ENCODE measurements at places on chromosomes 13 and 19.

GRCh38 chr19:31377736-31378135 is 28.5 kb upstream of the TSHZ3 start:
- DNase-seq: no peak

DNA sequence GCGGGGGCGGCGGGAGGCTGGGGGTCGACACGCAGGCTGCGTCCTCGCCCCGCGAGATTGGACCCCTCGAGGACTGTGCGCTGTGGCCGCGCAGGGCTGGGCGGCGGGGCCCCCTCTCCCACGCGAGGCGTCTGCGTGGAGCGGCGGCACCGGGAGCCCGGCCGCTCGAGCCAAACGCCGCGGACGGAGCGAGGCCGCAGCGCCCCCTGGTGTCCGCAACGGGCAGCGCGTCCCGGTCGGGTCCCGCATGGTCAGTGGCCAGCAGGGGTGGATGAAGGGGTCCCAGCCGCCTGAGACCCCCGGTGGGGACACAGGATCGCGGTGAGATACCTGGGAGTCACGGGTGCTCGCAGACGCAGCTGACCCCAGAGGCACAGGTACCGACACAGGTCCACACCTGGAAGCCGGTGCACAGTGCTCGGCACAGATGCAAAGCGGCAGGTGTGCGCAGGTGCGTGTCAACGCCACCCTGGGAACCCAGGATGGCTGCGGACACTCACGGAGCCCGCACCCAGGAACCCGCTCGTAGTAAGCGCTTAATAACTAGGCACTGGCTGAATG is 2.1 kb upstream of the CIRBP start:
- DNase-seq: no peak

DNA sequence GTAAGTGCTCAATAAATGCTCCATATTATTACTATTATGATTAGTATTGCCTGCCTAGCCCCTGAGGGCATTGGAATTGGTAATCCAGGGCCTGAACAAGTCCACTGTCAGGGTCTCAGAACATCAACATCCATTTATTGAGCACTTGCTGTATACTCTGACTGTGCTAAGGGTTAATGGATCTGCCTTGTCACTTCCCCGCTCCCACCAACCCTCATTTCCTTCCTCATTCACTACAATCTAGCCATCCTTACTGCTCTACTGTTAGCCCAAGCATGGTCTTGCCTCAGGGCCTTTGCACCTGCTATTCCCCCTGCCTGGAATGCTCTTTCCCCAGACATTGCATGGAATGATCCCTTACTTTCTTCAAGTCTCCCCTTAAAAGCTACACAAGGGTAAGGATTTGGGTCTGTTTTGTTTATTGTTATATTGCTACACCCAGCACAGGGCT is 12.7 kb upstream of the ANGPTL8 start:
- no peak for DNase-seq

DNA sequence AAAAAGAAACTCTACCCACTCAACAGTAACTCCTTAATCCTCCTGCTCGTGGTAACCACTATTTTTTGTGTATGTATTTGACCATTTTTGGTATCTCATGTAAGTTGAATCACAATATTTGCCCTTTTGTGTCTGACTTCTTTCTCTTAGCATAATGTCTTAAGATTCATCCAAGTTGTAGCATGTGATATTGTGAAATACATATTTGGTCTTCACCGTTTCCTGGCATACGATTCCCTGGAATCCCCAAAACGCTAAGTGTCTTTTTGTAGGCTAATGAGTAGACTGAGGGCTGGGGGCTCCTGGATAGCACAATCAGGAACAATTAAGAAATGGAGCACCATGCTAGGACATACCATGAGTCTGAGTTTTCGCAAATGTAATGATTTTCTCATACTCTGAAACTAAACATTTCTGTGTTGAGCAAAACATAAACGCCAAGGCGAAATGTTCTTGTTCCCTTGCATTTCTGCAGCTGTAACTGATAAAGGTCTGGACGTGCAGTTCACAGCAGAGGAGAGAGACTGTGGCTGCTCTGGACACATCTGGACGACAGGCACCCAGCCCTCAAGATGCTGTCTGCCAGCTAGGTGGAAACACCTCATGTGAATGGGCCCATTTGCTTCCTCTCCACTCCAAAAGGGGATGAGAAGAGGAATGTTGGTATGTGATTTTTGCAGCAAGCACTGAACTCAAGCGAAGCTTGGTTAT is 38.4 kb downstream of the BRD4 start:
- no peak for DNase-seq

DNA sequence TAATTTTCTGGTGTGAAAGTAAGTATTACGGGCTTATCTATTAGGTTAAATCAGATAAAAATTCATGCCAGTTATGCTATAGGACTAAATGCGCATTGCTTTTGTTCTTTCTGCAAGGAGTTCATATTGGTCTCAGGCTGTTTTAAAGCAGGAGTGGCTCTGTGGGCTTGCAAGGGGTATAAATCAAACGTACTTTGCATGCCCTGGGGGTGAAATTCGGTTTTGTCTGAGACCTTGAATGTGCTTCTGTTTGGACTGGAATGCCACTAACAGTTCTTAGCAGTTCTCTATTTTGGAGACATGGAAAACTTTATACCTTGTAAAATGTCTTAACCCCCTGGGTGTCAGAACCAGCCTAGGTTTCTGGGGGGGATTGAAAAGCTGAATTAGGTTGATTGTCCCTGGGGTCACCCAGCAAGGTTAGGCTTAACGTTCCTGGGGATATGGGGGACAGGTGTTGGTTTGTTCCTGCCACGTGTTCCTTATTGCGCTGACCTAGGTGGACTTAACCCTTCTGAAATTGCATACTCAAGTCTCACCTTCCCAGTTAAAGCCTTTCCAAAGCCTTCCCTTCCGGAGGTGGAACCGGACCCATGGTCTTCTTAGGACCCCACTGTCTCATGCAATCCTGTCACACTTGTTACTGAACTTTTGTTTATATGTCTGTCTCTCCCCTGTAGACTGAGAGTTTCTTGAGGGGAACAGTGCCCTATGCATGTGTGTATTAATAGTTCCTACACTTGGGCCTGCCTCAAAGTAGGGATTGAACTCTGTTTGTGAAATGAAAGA is 182.2 kb downstream of the LMO7 start:
- DNase-seq: no peak

GRCh38 chr13:67052550-67053490 is 177.3 kb downstream of the PCDH9 start:
- DNase-seq: no peak

GRCh38 chr19:2080336-2080988 is 15.7 kb downstream of the MOB3A start:
- DNase-seq: no peak

GRCh38 chr19:55546822-55547614 is 1.7 kb upstream of the SBK3 start:
- DNase-seq: no peak

- no peak for DNase-seq
These were observed 113.6 kb downstream of the SACS start for GRCh38 chr13:23319883-23320224.

DNA sequence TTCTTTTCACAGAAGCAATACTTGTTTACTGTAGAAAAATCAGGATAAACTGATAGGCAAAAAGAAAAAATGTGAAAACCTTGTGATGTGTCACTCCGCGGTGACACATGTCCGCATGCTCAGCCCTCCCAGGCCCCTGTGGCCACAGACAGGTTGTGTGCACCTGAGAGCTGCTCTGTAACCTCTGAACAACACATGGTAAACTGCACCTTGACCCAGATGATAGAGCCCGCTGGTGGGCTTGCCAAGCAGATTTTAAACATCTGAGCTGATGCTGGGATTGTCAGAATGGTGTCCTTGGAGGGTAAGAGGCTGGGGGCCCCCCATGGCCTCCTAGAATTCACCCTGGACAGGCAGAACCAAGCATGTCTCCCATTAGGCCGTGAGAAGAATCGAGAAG is 33.8 kb downstream of the DHRS12 start:
- no peak for DNase-seq

- DNase-seq: no peak
These were observed 11.6 kb upstream of the PGLS start for GRCh38 chr19:17499648-17500446.

GRCh38 chr19:50780753-50781435 is 9.3 kb upstream of the ACP4 start:
- DNase-seq: no peak

- DNase-seq: no peak
These were observed 64.6 kb downstream of the GGACT start for GRCh38 chr13:100523981-100524386.

Measured in NT2/D1 (cell line).